ENCODE measurements at places on chromosomes 13 and 19.
A peak's percentile ranks its signal among the peaks of the same experiment; 100 is the strongest.

DNA sequence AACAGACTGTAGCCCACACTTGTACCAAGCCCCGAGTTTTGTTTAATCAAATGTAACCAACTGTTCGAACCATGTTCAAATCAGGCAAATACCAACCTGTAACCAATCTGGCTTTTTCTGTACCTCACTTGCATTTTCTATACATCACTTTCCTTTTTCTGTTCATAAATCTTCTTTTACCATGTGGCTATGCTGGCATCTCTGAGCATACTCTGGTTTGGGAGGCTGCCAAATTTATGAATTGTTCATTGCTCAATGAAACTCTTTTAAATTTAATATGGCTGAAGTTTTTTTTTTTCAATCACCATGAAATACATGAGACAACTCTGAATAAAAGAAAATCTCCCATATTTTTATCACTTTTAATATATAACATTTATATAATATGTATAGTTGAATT is 256.1 kb downstream of the SLITRK6 start:
- peak; percentile 41 for DNase-seq

DNA sequence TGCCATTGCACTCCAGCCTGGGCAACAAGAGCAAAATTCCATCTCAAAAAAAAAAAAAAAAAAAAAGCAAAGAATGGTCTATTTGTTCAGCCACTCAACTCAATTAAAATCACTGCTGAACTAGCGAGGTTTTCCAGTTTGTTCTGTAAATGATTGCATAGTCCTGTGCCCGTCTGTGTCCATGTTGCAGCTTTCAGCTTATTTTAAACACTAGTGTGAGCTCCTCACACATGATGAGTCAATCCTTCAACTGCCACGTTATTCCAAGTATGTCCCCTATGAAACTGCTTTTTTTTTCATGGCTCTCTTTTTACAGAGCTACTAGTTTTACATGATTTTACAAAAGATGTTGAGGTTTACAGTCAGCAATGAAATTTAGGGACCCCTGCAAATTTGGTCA is 12.2 kb downstream of the SUGP2 start:
- no peak for DNase-seq

DNA sequence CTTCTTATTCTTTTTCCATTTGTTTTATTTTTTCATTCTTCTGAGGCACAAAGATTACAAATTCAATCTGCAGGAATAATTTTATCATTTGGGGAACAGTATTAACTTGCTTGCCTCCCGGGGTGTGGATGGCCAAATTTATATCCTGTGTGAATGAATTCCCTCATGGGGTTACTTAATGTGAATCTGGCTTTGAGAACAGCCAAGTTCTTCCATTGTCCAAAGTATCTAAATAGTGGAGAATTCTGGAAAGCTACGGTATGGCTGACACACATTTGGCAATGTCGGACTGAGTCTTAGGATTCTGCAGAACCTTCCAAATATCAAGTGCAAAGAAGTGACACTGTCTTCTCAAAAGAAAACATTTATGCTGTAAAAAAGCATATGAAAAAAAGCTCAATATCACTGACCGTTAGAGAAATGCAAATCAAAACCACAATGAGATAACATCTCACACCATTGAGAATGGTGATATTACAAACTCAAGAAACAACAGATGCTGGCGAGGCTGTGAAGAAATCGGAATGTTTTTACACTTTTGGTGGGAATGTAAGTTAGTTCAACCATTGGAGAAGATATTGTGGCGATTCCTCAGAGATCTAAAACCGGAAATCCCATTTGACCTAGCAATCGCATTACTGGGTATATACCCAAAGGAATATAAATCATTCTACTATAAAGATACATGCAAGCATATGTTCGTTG is 620.2 kb downstream of the EFNB2 start:
- DNase-seq, result no peak

GRCh38 chr13:85411591-85411990 is 387.6 kb downstream of the SLITRK6 start:
- DNase-seq, result no peak

- peak; percentile 82 for DNase-seq
Measured at GRCh38 chr13:112704308-112705145, 14.7 kb downstream of the ATP11A start.

GRCh38 chr19:19552798-19553197 is 14.7 kb downstream of the CILP2 start:
- DNase-seq, result peak; percentile 56

DNA sequence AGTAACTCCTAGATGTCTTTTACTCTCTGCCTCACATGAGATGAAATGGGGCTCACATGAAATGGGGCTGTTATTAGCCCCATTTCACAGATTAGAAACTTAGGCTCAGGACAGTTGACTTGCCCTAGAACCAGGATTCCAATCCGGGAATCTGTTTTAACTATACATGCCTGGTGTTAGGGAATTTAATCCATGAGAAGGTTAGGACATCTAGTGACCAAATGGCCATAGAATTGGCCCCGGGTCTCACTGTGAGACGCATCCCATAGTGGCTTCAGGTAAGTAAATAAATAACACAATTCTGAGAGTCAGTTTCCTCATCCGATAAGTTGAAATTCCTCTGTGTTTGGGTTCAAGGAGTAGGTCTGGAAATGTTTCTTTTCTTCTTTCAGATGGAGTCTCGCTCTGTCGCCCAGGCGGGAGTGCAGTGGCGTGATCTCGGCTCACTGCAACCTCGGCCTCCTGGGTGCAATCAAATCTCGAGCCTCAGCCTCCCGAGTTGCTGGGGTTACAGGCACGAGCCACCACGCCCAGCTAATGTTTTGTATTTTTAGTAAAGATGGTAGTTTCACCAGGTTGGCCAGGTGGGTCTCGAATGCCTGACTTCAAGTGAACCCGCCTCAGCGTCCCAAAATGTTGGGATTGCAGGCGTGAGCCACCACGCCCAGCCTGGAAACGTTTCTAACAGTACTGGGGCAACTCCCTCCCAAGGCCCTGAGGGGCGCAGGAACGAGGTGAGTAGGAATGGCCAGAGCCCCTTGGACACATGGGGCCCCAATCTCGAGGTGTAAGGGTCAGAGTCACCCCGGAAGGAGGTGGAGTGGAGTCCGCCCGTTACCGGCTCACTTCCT is 1.2 kb upstream of the ZNF574 start:
- DNase-seq, result peak; percentile 53

DNA sequence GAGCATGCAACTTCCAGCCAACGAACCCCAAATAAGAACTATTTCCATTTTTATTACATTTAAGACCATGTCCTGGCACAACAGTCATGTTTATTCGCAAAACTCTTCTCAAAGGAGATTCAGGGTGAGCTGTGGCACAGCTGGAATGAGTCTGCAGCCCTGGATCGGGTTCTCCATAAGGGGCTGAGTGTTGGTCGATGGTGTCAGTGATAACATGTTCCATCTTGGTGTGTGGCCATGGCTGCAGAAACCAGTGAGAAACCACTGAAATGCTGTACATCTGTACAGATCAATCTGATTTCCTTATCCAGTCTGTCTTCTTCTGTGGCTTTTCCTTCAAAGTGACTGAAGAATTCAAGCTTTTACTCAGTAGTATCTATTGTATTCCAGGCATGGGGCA is 15.2 kb downstream of the FAM124A start:
- peak; percentile 39 for DNase-seq

DNA sequence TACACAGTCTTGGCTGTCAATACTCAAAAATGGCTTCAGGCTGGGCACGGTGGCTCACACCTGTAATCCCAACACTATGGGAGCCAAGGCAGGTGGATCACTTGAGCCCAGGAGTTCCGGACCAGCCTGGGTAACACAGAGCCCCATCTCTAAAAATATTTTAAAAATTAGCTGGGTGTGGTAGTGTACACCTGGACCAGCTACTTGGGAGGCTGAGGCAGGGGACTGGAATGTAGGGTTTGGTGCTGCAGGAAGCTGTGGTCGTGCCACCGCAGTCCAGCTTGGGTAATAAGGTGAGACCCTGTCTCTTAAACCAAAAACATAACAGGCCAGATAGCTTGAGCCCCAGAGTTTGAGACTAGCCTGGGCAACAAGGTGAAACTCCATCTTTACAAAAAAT is 6.7 kb upstream of the CHERP start:
- DNase-seq, result no peak

DNA sequence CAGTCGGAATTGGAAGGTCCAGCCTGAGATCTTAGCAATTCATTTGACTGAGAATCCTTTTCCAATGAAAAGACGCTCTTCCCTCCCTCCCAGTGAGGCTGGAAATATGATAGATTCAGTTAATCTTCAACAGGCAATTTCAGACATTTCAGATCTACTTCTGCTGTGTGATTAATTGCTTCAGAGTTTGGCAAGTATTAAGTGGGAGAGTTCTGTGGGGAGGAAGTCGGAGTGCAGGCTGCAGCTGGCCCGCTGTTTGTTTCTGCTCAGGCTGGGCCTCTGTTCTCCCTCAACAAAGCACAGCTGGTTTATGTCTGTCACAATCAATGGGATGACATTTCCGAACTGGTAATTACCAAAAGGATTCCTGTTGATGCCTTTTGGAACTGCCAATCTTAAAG is 178.2 kb downstream of the NDFIP2 start:
- DNase-seq, result no peak

DNA sequence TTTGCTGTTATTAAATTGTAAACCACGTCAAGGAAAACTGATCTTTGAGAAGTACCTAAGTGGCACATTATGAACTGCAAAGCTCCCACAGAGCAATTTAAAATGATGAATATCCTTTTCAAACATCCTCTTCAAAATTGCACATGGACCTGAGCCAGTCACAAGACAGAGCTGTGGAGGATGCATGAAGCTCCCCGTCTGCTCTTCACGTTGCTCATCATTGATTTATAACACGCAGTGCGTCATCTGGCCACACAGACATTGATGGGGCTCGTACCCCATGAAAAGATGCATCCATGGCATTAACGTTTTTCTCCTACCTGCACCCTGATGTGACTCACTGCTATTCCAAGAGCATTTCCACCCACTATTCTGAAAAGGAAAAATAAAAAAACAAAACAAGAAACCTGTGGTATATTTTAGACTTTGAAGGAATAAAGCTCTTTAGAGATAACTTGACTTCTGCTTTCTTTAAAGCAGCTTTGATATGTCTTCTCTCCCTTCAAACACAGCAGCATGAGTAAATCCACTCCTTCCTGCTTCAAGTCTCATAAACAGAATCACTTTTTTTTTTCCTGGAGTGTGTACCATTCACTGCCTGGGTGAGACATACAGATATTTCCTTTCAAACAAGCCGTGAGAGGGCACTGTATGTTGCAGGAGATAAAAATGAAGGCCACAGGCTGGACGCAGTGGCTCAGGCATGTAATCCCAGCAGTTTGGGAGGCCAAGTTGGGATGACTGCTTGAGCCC is 7.2 kb upstream of the SERTM1 start:
- DNase-seq, result no peak

GRCh38 chr19:49442771-49443365 is 1.5 kb upstream of the SLC17A7 start:
- peak; percentile 81 for DNase-seq

DNA sequence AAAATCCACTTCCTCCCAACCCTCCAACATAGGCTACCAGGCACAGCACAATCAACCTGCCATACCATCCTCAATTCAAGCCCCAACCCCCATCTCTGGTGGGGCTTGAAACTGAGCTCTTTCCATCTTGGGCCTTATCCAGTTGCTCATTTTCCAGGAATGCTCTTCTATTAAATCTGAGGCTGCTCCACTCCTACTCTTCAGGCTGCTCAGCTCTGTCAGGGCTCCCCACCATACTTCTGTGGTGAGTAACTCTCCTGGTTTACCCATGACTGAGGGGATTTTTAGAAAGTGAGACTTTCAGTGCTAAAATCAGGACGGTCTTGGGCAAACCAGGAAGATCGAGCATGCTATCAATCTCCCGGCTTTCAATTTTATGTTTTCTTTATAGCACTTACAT is 512.8 kb downstream of the LMO7 start:
- DNase-seq, result no peak

DNA sequence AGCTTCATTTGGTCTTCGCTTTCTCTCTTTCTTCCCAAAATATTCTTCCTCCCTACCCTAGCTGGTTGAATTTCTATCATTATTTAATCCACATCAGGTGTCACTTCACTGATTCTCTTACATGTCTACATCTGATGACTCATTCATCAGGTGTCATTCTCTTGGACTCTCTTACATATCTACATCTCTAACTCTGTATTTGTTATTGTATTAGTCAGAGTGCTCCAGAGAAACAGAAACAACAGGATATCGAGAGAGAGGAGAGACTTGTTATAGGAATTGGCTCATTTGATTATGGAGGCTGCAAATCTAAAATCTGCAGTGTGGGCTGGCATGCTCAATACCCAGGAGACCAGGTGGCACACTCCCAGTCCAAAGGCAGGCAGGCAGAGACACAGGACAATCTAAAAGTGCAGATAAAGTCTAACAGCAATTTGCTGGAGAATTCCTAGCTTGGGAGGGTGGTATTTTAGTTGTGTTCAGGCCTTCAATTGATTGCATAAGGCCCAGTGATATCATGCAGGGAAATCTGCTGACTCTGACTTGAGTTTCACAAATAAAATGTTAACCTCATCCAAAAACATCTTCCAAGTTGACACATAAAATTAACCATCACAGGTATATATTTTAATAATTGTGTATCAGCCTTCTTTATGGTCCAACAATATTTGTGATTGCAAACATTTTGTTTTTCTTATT is 541.4 kb upstream of the SLITRK5 start:
- no peak for DNase-seq

- DNase-seq, result no peak
Measured at GRCh38 chr19:1826557-1827521, 14.8 kb upstream of the ATP8B3 start.

DNA sequence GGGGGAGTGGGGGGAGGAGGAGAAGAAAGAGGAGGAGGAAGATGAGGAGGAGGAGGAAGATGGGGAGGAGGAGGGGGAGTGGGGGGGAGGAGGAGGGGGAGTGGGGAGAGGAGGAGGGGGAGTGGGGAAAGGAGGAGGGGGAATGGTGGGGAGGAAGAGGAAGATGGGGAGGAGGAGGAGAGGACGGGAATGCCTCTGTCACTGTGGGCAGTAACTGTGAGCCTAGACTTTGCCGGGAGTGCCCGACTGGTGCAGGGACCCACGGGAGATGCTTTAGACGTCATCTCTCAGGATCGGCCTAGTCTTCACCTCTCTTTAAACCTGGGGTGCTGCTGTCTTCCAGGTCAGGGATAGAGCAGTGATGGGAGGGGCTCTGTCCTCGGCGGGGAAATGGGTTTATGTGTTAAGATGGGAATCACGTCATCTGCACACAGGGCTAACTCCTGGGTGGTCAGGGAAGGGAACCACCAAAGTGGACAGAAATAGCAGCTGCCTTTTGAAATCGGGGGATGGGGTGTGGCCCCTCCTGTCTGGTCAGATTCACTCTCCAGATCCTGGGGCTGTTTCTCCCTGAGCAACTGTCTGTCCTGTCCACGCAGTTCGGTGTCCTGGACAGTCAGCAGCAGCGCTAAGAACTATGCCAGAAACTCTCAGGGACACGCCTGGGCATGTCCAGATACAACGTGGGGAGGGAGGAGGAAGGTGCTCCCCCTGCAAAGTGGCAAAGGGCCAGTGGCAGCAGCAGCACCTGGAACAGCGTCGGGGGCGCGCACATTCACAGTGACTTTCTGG is 26.9 kb downstream of the GAS6 start:
- DNase-seq, result peak; percentile 34

GRCh38 chr19:49923055-49924003 is 5.7 kb upstream of the ATF5 start:
- no peak for DNase-seq

GRCh38 chr19:46374536-46375475 is 27.9 kb downstream of the PPP5C start:
- DNase-seq, result no peak
